ENCODE measurements at places on chromosomes 13 and 19.

GRCh38 chr19:19261350-19262189, 11.5 kb downstream of the TM6SF2 start:
- no peak for DNase-seq

- DNase-seq, result no peak
Measured at GRCh38 chr19:8113017-8113416, 36.4 kb downstream of the FBN3 start.

- no peak for DNase-seq
Measured at GRCh38 chr13:45073809-45074208, 46.5 kb upstream of the GTF2F2 start.

DNA sequence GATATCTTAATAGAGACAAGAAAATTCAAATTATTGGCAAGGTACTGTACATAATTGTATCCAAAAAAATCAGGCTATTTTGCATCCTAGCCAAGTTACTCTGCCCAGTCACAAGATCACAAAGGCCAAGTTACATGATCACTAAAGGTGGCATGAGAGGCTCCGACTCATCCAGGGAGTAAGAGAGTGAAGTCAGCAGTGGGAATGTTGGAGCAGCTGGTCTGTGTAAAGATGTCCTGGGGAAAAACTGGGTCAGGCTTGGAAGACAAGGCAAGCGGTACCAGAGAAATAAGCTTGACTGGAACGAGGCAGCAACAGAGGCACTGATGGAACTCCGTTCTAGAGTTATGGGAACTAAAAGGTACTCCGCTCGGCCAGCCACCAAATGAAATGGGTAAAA, 50.2 kb upstream of the PSG2 start:
- DNase-seq, result no peak

DNA sequence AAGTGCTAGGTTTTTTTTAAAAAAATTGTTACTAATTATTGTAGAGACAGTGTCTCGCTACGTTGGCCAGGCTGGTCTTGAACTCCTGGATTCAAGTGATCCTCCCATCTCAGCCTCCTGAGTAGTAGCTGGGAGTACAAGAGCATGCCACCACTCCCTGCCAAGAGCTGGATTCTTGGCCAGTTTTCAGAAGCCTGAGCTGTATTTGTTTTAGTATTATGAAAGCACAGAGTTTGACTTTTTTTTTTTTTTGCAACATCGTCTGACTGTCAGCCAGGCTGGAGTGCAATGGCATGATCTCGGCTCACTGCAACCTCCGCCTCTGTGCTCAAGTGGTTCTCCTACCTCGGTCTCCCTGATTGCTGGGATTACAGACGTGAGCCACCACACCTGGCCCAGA, 7.0 kb downstream of the ARMC6 start:
- no peak for DNase-seq

DNA sequence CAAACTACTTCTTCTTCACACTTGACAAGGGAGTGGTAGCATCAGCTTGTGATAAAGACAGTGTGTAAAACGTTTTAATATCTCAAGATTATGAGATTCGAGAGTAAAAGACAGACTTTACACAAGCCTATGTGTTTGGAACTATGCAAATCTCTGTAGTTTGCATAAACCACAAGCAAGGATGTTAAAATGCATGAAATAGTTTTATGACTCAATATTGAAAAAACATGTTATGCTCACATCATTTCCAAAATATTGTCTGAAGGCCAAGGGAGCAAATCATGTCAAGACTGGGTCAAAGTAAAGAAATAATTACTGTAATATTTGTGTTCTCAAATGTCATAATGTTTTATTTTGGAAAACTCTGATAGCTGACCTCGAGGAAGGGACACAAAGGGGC, 316.8 kb upstream of the KLF12 start:
- no peak for DNase-seq

- DNase-seq, result peak; percentile 20
Measured at GRCh38 chr19:58538257-58539168, 5.4 kb upstream of the TRIM28 start.

GRCh38 chr13:103466761-103467160, 400.5 kb upstream of the SLC10A2 start:
- no peak for DNase-seq

- no peak for DNase-seq
Measured at GRCh38 chr13:108190897-108191296, 24.4 kb downstream of the LIG4 start.

- DNase-seq, result no peak
Measured at GRCh38 chr13:57624565-57625435, 6.7 kb upstream of the PCDH17 start.

DNA sequence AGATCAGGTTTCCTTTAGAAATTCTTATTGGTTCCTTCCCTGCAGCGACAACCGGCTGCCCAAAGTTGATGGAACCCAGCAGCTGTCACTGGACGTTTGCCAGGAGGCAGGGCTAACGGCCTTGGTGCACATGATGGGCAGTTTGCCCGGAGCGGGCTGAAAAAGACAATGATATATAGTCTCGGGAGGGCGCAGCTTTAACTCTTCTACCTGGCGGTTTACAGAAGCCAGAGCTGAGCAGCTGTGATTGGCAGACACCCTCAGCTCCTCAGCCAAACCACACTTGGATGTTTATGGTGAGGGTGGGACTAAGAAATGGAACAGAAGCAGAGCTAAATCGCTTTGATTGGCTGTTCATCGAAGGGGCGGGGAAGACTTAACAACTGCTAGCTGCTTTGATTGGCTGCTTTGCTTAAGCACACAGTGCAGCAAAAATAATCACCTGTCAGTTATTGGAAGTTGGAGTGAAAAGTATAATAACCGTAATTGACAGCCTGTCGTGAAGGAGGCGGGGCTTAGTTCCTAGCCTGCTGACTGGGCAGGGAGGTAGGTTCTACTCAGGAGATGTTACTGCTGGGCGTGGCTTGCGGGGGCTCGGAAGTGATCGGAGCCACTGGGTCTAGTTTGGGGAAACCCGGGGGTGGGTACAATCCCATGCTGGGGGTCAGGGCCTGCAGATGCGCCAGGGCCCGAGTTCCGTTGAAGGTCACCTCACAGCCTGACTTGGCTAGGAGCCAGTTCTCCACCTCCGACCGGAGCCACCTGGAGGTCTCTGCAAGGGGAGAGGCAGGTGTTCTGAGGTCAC, 7.5 kb downstream of the EMP3 start:
- peak; percentile 72 for DNase-seq

GRCh38 chr19:54434873-54435214, 14.2 kb upstream of the LENG8 start:
- DNase-seq, result no peak

Measured in activated CD8-positive, alpha-beta memory T cell treated with anti-CD3 and anti-CD28 coated beads for 48 hours (primary cell).